ENCODE measurements at places on chromosomes 2 and 18. TPM values are rescaled to one million over a fixed set of nuclear protein-coding genes. Genes with fewer than 3 reads are reported as not detected.

DNA sequence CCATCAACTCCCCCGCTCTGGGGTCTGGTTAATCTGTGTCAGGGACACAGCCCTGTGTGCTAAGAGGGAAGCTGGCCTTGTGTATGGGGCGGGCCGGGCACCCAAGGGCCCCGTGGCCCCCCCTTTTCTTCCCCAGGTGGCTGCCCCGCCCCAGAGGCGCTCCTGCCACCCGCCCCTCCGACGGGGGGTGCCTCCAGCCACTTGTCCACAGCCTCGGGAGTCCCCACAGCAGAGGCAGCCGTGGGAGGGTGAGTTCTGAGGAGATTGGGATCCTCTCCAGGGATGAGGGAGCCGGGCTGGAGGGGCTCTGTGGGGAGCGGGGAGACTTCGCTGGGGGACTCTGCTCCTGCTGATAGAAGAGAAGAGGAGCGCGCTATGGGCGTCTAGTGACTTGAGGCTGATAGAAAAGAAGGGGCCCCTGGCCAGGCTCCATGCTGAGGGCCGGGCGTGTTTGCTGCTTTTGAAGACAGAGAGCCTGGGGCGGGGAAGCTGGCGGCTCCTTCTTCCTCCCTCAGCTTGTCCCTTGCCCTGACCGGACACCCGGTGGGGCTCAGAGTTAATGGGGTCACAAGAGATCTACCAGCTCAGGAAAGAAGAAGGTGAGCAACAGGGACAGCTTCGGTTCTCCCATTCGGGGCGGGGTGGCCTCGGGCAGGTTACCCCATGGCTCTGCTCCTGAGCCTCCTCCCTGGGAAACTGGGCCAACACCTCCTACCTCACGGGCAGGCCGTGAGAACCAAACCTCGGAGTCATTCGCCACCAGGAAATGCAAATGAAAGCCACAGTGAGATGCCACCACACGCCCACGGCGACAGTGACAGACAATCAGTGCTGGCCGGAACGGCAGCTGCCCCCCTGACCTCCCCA lies 89.4 kb upstream of the TAF1B start:
- no peak for DNase-seq

Gene COLEC11
- 0.77 TPM for total RNA-seq

- DNase-seq, result no peak
Measured at GRCh38 chr2:65611488-65611887, 179.1 kb upstream of the SPRED2 start.

Gene RAX
- total RNA-seq, result not detected

- DNase-seq, result no peak
Measured at GRCh38 chr2:71243634-71244301, 16.9 kb upstream of the PAIP2B start.

Gene TUBB8B
- not detected for total RNA-seq

DNA sequence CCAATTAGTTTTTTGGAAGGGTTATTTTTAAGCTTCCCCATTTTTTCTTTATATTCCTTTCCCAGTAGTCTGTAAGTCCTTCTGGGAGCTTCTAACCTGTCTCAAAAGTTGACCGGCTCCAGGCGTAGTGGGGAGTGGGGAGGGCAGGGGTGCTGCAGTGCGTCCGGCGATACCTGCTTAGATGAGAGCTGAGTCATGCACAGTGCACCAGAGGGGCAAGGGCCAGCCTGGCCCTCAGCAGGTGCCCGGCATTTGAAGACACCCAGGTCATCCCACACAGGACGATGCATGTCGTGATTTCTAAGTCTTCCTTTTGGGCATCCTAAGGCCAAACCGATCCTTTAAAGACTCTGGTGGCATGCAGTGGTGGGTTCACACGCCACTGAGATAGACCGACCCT lies 73.4 kb downstream of the TPO start:
- no peak for DNase-seq

- DNase-seq, result no peak
Measured at GRCh38 chr2:31397094-31397493, 17.4 kb downstream of the XDH start.

Gene SP140
- total RNA-seq, result 58.7 TPM

Gene SAP130
- 41.4 TPM for total RNA-seq

DNA sequence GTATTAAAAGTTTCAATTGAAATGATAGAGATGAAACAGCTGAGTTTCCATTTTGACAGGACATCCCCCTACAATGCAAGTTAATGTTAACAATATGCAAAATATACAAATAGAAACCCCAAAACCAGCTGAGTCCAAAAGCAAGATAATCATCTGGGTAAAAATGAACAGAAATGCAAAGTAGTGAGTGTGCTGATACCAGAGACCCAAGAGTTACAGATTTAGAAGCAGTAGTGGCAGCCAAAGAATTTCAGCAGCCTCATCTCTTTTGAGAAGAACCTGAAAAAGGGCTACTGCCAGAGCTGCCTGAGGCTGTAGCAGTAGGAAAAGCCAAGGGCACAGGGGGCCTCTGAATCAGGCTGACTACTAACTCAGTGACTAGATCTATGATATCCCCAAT lies 82.6 kb downstream of the THADA start:
- DNase-seq, result no peak
